ENCODE measurements at places on chromosomes 6 and 20.

GRCh38 chr6:103080497-103080896 is 1687.0 kb downstream of the GRIK2 start:
- DNase-seq: no peak

DNA sequence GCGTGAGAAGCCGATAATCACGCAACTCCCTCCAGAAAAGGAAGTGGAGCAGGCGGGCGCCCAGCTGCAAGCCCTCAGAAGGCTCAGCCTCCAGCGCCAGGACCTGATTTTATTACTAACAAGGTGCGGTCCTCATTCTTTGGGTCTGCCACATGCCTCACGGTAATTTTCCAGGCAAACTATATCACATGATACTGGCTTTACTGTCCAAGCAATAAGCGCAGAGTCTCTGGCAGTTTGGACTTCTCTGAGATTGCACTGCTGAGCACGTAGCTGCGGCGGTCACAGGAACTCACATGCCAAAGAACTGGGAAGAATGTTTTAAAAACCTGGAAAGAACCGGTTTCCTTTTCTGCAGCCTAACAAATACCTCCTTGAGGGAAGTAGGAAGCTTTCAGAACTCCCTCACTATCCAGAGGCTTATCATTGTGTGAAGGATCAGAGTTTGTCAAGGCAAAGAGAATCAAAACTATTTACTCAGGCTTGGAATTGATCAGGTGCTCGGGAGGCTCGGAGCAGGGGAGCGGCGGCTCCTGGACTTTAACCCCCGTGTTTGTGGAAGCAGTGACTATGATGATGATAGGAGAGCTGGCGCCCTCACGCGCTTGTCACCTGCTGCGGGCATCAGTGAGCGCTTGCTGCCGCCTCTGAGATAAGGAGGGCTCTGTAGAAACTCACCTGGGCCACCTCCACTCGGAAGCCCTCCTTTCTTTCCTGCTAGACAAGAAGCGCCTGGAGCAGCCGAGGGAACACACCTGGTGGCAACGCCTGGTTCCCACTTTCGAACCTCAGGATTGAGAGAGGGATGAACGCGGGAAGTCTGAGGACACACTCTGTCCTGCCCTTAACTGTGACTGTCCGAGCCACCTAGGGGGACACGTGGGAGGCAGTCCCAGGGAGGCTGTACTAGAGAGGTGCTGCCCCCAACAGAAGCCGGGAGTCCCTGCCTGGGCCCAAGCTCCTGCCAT is 27.2 kb upstream of the SYNJ2 start:
- DNase-seq: peak; percentile 63

DNA sequence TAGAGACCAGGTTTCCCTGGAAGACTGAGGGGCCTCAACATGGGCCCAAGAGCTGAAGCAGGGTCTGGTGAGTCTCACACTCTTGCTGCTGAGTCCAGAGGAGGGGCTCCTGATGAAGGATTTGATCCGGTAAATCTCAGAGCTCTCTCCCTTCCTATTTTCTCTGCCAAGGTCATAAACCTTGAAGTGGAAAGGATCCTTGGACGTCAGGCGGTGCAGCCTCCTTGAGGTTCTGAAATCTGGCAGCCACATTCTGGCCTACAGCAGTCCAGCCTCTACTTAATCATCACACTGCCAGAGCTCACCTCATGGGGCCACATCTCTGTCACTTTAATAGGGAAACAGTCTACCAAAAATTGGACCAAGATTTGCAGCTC is 24.0 kb downstream of the ACSS1 start:
- no peak for DNase-seq

- no peak for DNase-seq
Measured at GRCh38 chr20:36270744-36271638, 34.7 kb downstream of the AAR2 start.

DNA sequence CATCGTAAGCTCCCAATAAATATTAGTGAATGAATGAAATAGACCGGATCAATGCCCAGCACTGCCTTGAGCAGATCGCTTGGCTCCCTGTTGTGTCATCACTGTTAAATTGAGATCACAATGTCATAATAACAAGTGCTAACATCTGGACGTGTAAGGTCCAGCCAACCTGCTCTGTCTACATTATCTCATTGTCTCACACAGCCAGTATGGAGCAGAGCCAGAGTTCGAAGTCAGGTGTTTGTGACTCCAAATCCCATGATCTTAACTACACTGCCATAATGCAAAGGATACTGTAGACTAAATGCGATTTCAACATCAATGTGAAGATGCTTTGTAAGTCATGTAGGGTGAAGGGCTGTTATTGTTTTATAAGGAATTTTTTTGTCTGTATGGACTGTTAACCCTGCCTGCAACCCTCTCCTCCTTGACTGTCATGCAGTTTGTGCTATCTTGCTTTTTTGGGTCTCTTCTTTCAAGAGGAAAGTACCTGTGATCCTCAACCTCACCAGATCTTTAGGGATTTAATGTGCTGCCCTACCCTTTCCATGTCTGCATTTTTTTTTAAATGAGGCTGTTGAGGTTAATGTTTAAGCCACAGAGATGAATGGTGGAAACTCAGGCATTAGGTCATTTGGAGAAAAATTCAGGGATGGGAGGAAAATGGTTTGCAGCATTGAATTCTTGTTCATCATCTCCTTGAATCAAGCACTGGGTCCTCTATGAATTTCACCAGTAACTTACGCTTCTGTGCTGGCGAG is 49.0 kb upstream of the OCSTAMP start:
- DNase-seq: no peak

- no peak for DNase-seq
Measured at GRCh38 chr20:4169360-4170190, 154.2 kb upstream of the RNF24 start.

DNA sequence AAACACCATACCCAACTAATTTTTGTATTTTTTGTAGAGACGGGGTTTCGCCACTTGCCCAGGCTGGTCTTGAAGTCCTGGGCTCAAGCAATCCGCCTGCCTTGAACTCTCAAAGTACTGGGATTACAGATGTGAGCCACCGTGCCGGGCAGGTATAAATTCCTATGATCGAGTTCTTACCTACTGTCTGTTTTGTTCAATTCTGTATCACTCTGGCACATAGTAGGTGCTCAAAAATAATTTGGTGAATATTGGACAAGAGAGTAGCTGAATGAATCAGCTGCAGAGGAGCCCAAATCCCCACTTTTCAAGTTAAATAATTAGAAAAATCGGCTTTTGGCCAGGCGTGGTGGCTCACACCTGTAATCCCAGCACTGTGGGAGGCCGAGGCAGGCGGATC is 13.7 kb upstream of the ZMYND8 start:
- no peak for DNase-seq

GRCh38 chr6:107511511-107511993 is 21.6 kb downstream of the SOBP start:
- DNase-seq: no peak
